Mesangial cell (primary cell): ENCODE measurements at places on chromosomes 5 and 9. TPM values are rescaled to one million over a fixed set of nuclear protein-coding genes. Genes with fewer than 3 reads are reported as not detected.

Gene IL3
- not detected in 2 replicates for total RNA-seq

Gene CCL21
- total RNA-seq, result not detected in 2 replicates

Gene C9orf153
- total RNA-seq, result 0.16 TPM in 1 of 2 replicates, not detected in the other

Gene SOHLH1
- not detected in 2 replicates for total RNA-seq

Gene IL33
- total RNA-seq, result not detected in 2 replicates

Gene ARID3C
- 0.51 TPM in 1 of 2 replicates, not detected in the other for total RNA-seq

Gene CFAP77
- total RNA-seq, result not detected in 2 replicates

Gene LVRN
- total RNA-seq, result 0.49 TPM in 1 of 2 replicates, not detected in the other

Gene GLDC
- total RNA-seq, result 14.2 and 20.8 TPM in 2 replicates

Gene NOXA1
- total RNA-seq, result 0.33 and 2.3 TPM in 2 replicates

Gene GBGT1
- total RNA-seq, result 5.3 and 6.5 TPM in 2 replicates

Gene WDR38
- total RNA-seq, result 0.13 TPM in 1 of 2 replicates, not detected in the other

Gene HAUS6
- total RNA-seq, result 6.3 and 15.2 TPM in 2 replicates

Gene PAEP
- total RNA-seq, result not detected in 2 replicates

Gene MEF2C
- 2.6 and 4.4 TPM in 2 replicates for total RNA-seq

Gene GPX8
- 60.6 and 67.5 TPM in 2 replicates for total RNA-seq

Gene SMIM3
- total RNA-seq, result 18.9 and 33.1 TPM in 2 replicates

Gene AGXT2
- total RNA-seq, result not detected in 2 replicates

Gene CDKN2B
- total RNA-seq, result 17.6 and 21.8 TPM in 2 replicates

Gene FOXI1
- not detected in 2 replicates for total RNA-seq

Gene RABEPK
- total RNA-seq, result 25.7 and 29.2 TPM in 2 replicates

Gene ANKRD31
- under 0.01 TPM in 1 of 2 replicates, not detected in the other for total RNA-seq

Gene GPR150
- total RNA-seq, result under 0.01 and 0.51 TPM in 2 replicates

Gene SLC6A18
- not detected in 2 replicates for total RNA-seq

Gene UAP1L1
- total RNA-seq, result 6.4 and 13.4 TPM in 2 replicates

Gene IL4
- total RNA-seq, result not detected in 2 replicates

Gene SPATA9
- total RNA-seq, result not detected in 2 replicates

Gene CTNNAL1
- 39.7 and 86.4 TPM in 2 replicates for total RNA-seq

Gene SLC25A2
- 0.63 TPM in 1 of 2 replicates, not detected in the other for total RNA-seq

Gene SLC23A1
- 0.38 TPM in 1 of 2 replicates, not detected in the other for total RNA-seq

Gene DIRAS2
- total RNA-seq, result 3.4 and 9.8 TPM in 2 replicates
